ENCODE measurements at places on chromosomes 2 and 18.

DNA sequence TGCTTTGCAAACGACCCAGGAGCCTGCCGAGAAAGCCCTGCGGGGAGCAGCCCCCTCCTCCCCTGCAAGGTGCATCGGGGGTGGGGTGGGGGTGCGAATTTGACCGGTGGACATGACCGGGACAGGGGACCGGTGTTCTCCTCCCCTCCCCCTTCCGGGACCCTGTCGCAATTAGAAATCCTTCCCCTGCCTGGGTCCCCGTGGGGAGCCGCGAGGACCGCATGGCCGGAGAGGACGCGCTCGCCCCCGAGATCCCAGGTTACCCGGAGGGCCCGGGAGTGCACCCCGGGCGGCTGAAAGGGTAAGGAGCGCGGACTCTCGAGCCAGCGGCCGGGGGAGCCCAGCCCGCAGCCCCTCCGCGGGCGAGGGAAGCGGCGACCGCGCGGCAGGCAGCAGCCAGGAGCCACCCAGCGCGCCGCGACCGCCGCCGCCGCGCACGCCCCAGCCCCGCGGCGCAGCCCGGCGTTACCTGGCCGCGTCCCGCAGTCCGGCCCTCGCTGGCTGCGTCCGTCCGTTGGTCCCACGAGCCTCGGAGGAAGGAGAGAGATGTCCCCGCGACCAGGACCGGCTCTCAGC is 482 bp downstream of the DLGAP1 start:
- DNase-seq, result no peak

DNA sequence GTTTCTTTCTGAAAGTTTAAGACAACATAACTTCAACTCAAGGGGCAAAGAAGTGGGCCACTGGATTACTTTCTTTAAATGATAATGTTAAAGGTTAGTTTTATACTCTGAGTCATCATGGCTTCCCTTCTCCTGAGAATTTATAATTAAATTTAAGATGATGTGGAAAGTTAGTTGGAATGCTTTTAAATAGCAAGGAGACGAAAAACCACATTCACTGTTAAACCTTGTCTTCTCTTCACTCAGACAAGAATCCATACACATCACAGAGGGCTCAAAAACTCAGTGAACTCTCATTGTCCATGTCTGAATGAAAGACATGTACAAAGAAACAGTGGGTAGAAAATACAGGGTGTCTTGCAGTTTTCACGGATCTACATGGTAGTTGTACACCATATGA is 65.6 kb downstream of the COL5A2 start:
- no peak for DNase-seq

- no peak for DNase-seq
Measured at GRCh38 chr2:152132306-152132705, 33.5 kb upstream of the CACNB4 start.

DNA sequence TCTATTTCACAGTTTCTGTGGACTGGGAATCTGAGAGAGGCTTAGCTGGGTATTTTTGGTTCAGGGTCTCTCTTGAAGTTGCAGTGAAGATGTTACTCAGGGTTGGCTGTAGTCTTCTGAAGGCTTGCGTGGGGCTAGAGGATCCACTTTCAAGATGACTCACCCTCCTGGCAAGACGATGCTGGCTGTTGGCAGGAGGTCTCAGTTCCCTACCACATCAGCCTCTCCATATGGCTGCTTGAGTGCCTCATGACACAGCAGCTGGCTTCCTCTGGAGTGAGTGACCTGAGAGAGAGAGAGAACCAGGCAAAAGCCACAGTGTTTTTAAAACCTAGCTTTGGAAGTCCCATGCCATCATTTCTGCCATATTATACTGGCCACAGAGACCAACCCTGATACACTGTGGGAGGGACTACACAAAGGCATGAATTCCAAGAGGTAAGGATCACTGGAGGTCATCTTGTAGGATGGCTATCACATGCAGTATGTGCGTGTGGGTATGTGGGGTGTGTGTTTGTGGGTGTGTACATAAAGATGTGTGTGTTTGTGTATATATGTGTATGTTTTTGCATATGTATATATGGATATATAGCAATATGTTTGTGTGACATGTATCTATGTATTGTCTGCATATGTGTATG is 25.1 kb downstream of the DNPEP start:
- peak; percentile 69 for DNase-seq

- DNase-seq, result no peak
Measured at GRCh38 chr2:218883491-218884490, 3.1 kb downstream of the WNT10A start.

GRCh38 chr2:162086904-162087303 is 12.9 kb upstream of the DPP4 start:
- no peak for DNase-seq

GRCh38 chr18:10571537-10571936 is 45.7 kb downstream of the NAPG start:
- DNase-seq, result no peak

DNA sequence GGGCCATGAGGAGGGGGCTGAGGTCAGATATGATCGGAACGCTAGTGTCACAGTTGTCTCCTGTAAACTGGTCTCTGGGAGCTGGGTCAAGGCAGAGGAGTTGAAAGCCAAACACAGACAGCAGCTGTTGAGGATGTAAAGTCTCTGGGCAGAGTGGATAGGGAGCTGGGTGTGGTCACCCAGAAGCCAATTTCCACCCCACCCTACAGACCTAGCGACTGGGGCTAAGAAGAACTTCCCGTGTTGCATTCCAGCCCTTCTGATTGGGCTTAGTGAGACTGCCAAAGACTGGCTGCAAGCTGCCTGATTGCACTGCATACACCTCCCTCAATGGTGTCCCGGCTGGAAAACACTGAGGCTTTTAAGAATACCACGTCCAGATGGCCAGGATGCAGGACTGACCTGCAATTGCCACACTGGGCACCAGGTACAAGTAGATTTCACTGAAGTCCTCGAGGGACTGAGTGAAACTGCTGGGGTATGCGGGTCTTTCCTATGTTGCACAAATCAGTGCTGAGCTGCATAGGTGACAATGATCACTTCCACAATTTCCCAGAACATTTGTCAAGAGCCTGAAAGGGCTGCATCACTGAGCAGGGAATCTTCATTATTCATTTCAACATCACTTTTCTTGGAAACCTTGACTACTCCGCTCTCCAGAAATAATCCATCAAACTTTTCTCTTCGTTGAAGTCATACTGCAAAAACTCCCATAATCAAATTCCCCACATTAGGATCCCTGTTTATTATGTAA is 43.1 kb upstream of the EML4 start:
- DNase-seq, result no peak

DNA sequence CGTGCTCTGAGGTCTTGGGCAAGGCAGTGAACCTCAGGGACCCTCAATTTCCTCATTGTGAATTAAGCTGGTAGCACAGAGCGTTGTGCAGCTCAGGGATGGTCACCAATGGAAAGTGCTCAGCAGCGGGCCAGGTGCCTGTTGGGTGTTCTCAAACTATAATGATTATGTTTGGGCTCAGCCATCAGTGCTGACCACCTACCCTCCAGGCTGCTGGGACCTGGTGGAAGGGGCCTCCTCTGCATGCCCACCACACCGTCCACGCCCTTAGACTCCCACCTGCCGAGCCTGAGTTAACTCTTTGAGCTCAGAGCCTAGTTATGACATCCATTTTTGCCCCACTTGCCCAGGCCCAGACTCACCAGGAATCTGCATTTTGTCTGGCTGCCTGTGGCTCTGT is 35.0 kb downstream of the GLI2 start:
- DNase-seq, result no peak

DNA sequence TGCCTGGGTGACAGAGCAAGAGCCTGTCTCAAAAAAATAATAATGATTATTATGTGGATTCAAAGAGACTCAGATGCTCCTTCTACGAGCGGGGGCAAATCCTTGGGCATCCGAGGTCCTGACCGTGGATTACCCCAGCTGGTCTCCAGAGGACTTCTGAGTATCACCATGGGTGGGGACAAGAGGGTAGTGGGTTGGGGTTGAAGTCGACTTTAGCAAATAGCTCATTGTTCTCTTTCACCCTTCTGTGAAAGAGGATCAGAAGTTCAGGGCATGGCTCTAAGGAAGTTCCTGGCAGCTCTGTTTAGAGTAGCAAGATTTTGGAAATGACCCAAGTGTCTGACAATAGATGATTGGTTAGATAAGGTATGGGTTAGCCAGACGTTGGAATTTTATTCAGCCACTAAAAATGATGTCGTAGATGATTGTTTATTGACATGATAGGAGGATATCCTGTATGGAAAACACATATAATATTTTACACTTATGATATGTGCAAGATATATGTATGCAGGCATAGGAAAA is 59.0 kb upstream of the SPRED2 start:
- DNase-seq, result no peak

All from occipital lobe (tissue), 3 donors.